ENCODE measurements at places on chromosomes 6 and 20.
A peak's percentile ranks its signal among the peaks of the same experiment; 100 is the strongest.

GRCh38 chr6:168332020-168332419, 12.4 kb upstream of the DACT2 start:
- no peak for DNase-seq

DNA sequence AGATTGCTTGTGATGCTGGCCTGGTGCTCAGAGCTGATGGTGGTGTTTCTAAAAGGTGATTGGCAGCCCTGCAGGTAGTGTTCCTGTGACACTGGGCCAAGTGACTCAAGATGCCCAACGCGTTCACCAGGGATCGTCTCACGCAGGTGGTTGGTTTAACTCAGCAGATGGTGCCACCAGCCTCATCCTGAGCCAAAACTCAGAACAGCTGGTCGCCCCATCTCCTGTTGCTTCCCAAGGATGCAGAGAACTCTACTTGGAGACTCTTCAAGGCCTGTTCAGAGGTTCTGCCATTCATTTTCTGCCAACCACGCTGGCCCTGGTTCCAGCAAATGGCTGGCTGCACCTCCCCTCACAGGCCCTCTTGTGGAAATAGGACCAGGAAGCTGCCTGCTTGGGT, 394.4 kb downstream of the CDH26 start:
- no peak for DNase-seq

GRCh38 chr20:13659288-13659687, 20.6 kb upstream of the TASP1 start:
- DNase-seq, result peak; percentile 32

DNA sequence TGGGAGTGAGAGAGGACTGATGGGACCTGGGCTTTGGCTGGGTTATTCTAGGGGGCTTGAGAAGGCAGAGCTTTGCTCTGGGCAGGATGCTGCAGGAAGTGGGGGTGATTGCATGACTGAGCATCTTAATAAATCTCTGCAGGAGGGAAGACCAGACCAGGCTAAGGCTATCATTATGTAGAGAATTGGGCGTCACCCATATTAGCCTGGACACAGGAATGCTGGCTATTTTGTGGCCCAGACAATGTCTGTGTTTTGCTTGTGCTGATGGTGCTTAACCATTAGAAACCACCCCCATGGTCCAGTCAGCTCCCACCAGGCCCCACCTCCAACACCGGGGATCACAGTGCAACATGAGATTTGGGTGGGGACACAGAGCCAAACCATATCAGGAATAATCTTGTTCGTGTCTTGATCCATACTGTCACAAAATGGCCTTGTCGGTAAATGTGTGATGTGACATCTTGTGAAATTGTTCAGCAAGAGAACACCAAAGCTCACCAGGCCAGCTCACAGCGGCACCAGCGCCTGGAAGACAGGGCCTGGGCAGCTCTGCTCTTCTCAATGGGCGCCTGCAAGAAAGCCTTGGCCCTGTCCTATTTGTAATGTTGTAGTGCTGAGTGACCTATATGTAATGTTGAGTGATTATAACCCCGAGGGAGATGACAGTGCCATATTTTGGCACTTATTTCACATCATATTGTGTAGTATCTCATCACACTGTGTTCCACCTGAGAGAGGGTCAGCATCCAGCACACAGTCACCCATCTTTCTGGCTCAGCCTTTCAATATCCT, 211.8 kb downstream of the QKI start:
- no peak for DNase-seq

DNA sequence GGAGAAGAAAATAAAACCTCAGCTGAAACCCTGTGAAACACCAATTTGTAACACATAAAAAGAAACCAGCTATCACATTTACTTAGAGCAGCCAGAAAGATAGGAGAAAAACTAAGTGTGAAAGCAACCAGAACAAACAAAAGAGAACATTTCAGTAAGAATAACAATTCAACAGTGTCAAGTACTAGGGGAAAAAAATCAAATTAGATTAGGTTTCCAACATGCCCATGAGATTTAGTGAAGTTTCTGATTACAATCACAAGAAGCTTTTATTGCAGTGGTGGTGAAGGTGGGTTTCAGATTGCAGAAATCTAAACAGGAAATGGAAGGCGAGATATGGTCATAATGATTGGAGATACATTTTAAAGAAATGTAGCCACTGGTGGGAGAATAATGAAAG, 22.1 kb upstream of the TRDN start:
- no peak for DNase-seq

- no peak for DNase-seq
Observed at GRCh38 chr6:96460052-96460700, 61.4 kb upstream of the UFL1 start.

DNA sequence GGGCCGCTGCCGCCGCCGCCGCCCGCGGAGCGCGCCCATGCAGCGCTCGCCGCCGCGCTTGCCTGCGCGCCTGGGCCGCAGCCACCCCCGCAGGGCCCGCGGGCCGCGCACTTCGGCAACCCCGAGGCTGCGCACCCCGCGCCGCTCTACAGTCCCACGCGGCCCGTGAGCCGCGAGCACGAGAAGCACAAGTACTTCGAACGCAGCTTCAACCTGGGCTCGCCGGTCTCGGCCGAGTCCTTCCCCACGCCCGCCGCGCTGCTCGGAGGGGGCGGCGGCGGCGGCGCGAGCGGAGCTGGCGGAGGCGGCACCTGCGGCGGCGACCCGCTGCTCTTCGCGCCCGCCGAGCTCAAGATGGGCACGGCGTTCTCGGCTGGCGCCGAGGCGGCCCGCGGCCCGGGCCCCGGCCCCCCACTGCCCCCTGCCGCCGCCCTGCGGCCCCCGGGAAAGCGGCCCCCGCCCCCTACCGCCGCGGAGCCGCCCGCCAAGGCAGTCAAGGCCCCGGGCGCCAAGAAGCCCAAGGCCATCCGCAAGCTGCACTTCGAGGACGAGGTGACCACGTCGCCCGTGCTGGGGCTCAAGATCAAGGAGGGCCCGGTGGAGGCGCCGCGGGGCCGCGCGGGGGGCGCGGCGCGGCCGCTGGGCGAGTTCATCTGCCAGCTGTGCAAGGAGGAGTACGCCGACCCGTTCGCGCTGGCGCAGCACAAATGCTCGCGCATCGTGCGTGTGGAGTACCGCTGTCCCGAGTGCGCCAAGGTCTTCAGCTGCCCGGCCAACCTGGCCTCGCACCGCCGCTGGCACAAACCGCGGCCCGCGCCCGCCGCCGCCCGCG, 730 bp downstream of the INSM1 start:
- DNase-seq, result peak; percentile 44

- no peak for DNase-seq
Observed at GRCh38 chr20:46367967-46368901, 38.2 kb downstream of the ELMO2 start.

GRCh38 chr6:22322103-22323030, 25.5 kb upstream of the PRL start:
- no peak for DNase-seq

- no peak for DNase-seq
Observed at GRCh38 chr20:32355417-32355841, 2.7 kb upstream of the ASXL1 start.

DNA sequence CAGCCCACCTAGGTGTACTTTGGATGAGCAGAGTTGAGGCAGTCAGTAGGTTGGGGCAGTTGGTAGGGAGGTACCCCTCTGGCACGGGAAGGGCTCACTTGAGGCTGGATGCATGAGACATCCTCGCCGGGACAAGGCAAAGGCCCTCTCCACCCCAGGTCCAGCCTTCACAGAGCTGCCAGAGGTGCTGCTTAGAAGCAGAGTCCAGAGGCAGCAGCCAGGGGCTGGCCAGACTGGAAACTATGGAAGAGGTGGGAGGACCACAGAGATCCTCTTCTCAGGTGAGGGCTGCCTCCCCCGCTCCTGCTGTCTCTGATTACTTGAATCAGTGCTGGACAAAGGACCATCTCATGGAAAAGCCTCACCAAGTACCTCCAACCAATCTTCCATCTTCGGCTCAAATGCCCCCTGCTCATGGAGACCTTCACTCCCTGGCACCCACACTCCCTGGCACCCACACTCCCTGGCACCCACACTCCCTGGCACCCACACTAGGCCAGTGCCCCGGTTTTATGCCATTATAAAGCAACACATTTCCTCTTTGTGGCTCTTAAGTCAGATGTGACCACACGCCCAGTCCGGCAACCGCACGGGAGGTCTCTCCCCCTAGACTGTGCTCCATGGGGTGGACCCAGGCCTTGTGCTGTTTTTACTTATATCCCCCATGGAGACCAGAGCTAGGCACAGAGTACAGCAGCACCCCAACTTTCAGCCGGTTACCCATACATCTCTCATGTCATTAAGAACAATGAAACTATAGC, 100.1 kb downstream of the YTHDF1 start:
- no peak for DNase-seq

GRCh38 chr6:73879501-73880293, 183.7 kb downstream of the CD109 start:
- DNase-seq, result no peak

DNA sequence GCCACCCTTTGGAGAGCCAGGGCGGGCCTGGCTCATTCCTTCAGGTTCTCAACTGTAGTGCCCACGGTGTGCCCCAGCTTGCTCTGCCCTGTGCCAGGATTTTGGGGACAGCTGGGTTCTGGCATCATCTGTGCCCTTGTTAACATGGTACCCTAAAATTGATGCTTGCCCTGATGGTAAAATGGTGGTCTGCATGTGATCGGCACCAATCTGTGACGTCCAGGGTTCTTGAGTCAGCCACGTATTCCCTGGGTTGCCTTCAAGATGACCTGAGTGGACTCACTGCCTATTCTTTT, 31.2 kb upstream of the APCDD1L start:
- DNase-seq, result no peak

DNA sequence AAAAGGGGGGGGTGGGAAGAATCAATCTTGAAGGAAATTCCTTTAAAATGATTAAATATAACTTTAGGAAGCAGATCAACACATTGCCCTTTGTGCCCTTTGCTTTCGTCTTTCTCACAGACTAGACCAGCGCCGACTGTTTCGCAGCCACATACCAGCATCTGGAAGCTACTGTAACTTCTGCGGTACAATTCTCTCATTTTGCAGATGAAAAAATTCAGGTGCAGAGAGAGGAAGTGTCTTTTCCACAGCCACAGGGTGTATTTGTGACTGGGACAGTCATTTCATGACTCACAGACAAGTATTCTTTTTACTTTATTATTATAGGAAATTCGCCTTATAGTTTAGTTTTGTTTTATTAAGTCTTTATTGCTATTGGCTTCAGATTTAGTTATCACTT, 84.2 kb downstream of the UST start:
- DNase-seq, result no peak

DNA sequence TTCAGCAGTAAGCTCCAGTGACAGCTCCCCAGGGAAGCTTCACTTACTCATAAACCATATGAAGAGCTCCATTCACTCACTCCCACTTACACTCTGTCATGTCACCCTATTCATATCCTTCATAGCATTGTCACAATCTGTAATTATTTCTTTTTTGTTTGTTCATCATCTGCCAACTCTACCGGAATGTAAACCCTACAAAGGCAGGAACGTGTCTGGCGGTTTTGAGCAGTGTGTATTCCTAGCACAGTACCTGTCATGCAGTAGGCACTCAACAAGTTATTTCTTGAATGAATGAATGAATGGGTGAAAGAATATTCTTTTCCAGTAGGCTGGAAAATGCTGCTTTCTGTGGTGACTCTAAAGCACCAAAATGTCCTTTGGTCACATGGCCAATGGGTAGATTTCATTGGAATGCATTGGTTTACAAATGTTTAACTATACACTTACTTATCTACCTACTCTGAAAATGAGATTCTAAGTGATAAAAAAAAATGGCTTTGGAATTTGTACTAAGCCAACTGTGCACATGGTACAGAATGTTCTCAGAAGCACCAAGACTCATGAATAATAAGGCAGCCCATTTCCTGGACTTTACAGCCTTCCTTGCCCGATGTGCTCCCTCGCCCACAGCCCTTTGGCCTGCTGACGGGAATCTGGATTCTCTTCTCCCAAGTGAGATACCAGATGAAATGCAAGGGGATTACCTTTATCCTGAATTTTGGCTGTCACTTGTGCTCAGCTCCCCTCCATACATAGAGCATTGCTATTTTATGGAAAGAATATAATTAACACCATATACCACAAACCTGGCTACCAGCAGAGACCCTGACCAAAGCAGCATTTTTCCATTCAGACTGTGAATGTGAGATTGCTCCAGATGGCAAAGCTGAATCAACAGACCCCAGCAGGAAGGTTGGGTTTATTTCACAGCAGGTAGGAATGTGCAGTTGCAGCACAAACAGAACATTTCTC, 273.3 kb downstream of the ALDH8A1 start:
- no peak for DNase-seq

DNA sequence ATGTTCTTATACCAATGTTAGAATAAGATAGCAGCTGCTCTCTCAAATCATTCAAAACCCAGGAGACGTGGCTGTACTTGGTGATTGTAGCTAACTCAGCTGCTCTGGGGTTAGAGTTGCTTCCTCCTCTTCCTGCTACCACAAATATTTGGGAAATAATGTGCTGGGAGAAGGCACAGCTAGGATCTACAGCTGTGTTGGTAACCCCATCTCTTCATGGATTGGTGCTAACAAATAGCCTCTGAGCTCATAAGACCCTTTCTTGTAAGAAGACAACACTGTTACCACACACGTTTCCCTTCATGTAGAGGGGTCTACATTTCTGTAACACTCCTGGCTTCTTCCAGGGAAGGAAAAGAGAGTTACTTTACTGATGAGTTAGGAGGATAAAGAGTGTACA, 911.0 kb upstream of the CITED2 start:
- no peak for DNase-seq

GRCh38 chr6:35436071-35436857, 15.9 kb upstream of the FANCE start:
- no peak for DNase-seq

DNA sequence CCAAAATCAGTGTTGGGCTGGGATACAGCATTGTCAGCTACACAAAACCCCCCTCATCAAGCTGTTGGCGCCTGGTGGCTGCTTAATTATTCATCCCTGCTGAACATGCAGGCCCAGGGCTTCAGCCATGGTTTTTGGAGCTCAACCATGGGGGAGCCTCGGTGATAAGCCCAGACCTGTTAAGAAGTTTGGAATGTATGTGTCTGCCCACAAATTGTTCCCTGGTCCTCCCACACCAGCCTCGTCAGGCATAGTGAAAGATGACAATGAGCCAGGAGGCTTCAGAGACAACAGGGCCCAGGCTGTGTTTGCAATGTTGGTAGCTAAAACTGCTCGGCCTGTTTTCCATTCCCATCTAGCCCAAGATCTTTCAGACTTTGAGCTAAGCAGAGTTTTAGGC, 34.8 kb upstream of the SIRPA start:
- no peak for DNase-seq

- DNase-seq, result no peak
Observed at GRCh38 chr20:62049342-62050165, 16.1 kb downstream of the TAF4 start.

GRCh38 chr6:11876934-11877433, 98.4 kb upstream of the ADTRP start:
- no peak for DNase-seq

GRCh38 chr6:156421933-156422332, 355.2 kb upstream of the ARID1B start:
- no peak for DNase-seq

GRCh38 chr6:166156942-166157341, 10.7 kb downstream of the TBXT start:
- no peak for DNase-seq

- no peak for DNase-seq
Observed at GRCh38 chr6:107321793-107322192, 137.6 kb downstream of the PDSS2 start.

Measured in GM12891 (cell line).